WTC11 (cell line): ENCODE measurements at places on chromosomes 5 and 9.

DNA sequence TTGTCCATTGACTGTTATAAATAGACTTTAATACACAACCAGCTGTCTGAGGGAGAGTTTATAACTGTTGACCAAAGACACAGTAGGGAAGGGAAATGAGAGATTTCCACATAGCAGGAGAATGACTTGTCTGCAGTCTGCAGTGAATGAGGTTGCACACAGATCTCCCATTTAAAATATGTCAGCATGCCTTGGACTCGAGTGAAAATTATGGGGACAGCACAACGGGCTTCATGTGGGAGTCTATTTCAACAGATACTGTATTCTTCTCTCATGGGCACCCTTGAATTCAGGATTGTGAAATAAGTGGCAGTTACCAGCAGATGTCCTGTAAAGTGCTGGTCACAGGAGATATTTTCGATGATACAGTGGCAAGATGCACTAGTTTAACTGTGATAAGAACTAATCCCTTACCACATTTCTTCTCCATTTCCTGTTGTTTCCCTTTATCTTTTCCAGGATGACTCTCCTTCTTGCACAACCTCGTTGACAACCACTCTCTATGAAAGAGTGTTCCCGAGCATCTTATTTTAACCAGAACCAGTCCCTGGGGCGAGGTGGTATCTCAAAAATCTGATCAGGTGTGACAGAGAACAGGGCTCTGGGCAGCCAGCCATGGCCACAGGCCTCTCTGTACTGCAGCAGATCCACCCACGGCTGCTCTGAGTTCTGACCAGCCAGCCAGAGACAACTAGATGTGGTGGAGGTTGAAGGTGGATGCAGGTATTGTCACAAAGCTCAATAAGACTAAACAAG lies 51.5 kb upstream of the MAP3K1 start:
- no peak for DNase-seq

DNA sequence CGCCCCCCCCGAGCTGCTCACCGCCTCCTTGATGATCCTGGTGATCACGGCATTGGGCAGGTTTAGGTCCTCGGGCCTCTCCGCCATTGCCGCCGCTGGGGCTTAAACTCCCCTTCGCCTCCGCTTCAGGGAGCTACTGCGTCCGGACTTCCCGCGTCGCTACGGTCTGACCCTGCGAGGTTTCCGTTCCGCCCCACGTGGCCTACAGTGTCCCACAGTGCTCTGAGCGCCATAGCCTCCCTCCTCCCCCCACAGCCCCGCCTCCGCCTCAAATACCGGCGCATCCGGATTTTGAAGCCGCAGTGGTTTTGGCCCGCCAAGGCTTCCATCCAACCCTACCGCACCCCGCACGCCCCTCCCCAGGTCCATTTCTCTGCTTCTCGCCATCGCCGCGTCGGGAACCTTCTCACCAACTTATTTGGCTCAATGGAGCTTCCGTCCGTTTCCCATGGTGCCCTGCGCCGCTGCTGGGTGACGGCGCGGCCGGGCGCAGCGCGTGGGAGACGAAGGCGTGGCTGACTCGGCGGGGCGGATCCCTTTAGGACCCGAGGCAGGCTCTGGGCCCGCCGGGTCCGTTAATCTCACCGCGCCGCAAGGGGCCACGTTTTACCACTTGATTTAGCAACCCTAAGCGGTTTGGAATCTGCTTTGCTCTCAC lies at the start of the genes C9orf43 and POLE3:
Gene C9orf43, plus strand, starts transcription at position 541 of the 658 bp plus-strand sequence. CDS start 2,747 bp downstream, outside the sequence.
Gene POLE3, minus strand, starts transcription at position 469 of the 658 bp plus-strand sequence. Its CDS starts 382 bp downstream, at position 87.
- peak; percentile 90 for DNase-seq

DNA sequence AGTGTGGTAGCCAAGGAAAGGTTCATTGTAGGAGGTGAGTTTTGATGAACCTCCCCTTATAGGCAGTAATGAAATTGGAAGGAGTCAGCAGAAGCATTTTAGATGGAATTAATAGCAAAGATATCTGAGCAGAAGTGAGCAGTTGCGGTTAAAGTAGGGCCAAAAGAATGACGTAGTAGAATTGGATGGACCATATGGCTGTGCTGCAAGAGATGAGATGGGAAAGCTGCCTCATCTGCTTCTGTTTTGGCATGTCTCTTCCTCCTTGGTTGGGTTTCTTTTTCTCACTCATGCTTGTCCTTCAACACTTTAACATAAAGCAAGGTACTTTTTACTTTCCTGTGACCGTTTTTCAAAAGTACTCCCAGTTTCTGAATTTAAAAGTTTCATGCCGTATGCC lies 55.8 kb downstream of the AQP7 start:
- DNase-seq, result no peak

- no peak for DNase-seq
These were observed 86.3 kb downstream of the PRR16 start for GRCh38 chr5:120550358-120550757.

DNA sequence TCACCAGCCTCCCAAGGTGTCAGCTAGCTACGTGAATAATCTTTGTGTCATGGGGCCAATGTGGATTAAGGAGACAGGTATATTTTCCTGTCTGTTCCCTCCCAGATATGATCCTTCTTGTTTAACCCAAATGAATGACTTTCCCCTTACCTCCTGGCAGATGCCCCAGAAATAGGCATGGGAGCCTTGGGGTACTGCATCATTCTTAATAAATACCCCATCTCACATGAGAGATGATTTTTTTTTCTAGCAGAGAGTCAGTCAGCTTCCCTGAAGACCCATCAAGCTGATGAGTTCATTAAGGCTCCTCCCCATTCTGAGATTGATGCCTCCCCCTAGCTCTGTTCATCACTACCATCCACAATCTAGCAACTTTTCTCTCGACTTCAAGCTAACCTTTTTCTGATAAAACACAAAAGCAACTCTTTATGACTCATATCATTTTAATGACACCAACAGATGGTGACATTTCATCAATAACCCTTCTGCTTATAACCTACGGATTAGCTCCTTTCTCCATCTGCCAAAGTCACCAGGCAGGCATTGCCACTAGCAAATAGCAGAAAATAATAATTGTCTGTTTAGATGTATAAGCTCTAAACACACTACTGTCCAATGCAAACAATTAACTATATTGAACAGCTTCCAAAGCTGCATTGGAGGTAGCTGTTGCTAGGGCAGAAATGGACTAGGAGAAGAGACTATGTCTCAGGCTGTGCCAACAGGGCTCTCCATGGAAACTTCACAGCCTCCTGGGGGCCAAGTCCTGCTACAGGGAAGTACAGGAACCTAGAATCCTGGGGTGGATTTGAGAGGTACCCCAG lies 143.7 kb downstream of the ACER2 start:
- no peak for DNase-seq

GRCh38 chr5:65674749-65675148 lies 47.2 kb downstream of the SGTB start:
- DNase-seq, result no peak

DNA sequence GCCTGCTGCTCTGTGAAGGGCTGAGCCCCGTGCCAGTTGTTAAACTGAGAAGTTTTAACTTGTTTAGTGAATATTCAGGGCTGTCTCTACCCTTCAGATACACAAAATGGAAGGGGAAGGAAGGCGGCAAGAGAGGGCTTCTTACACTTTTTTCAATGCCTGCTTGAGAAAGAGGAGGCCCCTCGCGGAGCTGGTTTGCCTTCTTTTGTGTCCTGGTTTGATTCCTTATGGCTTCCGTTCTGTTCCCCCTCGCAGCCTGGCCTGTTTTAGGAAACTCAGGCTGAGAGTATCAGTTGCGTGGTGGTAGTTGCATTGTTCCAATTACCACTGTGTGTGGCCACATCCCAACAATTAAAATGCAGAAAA lies 1.0 kb downstream of the FAM53C start:
- no peak for DNase-seq

DNA sequence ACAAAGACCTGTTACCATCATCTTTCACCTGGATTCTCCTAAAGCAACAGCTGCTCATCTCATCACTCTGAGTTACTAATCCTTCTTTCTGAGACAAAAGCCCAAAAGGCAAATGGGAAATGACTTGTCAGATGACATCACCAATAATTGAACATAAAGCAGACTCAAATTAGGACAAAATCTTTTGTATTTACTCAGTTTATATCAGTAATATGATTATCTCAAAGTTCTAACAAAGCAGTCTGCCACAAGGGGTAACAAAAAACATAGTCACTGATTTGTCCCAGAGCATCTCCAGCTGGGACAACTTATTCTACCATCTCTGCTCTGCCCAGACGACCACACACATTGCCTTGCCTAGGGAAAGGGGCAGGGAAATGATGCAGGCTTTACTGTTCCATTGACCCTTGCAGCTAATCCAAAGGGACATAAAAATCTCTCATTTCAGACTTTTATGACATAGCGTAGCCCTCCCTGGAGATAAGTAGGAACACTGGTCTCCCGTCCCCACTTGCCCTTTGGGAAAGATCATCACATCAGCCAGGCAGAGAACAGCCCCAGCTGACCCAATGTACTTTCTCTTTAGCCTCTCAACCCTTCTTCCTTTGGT lies 249.5 kb upstream of the PTGER4 start:
- no peak for DNase-seq

- no peak for DNase-seq
These were observed 188.3 kb downstream of the GABBR2 start for GRCh38 chr9:98520221-98520960.

- DNase-seq, result peak; percentile 92
These were observed at the start of gene CAST for GRCh38 chr5:96661855-96662724. Gene CAST (plus strand): TSS chr5:96662376. CDS start chr5:96662423, 47 bp downstream.

GRCh38 chr5:80230269-80230992 lies 25.4 kb downstream of the SERINC5 start:
- no peak for DNase-seq

GRCh38 chr9:14838701-14839100 lies 71.5 kb downstream of the FREM1 start:
- no peak for DNase-seq

GRCh38 chr5:142151436-142152383 lies 43.1 kb downstream of the NDFIP1 start:
- DNase-seq, result peak; percentile 41

DNA sequence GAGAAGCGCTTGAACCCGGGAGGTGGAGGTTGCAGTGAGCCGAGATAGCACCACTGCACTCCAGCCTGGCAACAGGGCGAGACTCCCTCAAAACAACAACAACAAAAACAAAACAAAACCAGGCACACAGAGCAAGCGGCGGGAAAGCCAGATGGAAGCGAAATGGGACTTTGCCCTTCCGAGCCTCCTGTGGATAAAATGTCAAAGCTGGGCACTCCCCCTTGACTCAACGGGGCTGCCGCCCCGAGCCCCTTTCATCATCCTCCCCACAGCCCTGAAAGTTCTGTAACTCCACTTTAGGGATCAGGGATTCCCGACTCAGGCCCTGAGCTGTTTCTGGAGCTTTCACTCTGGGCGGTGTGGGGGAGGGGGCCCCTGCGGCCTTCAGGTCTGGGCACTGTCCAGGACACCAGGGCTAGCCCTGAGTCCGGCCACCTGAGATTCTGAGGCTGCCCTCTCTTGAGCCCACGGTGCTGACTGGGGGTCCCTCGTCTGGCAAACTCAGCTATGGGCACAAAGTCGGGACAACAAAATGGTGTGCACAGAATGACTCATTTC lies 30.6 kb upstream of the OBP2B start:
- no peak for DNase-seq

DNA sequence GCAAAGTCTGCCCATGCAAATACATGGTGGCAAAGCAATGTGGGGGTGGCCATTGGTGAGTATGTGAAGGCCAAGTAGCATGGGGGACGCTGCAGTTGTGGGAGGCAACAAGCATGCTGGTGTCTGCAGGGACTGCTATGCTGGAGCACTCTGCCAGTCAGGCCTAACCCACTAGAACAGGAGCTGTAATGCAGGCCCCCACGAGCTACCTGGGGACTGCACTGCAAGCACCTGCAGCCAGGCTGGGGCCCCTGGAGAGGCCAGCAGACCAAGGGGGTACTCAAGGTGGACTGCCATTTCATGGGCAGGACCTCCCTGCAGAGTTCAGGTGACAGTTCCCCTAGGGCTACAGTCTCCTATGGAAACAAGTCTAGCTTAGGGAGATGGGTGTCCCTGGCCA lies 183.8 kb upstream of the PDE4D start:
- DNase-seq, result no peak

- no peak for DNase-seq
These were observed 1342.1 kb upstream of the C9orf72 start for GRCh38 chr9:28915202-28915930.

GRCh38 chr5:168601972-168602371 lies 22.8 kb upstream of the PANK3 start:
- no peak for DNase-seq

GRCh38 chr5:140677947-140678346 lies 4.6 kb upstream of the DND1 start:
- DNase-seq, result no peak

GRCh38 chr9:124593651-124594058 lies 86.5 kb upstream of the NR5A1 start:
- DNase-seq, result peak; percentile 31

GRCh38 chr5:100446879-100447430 lies 88.2 kb upstream of the FAM174A start:
- no peak for DNase-seq

- no peak for DNase-seq
These were observed 123.9 kb downstream of the SEC61B start for GRCh38 chr9:99345942-99346341.

- no peak for DNase-seq
These were observed 28.2 kb upstream of the GPR151 start for GRCh38 chr5:146544232-146544631.

DNA sequence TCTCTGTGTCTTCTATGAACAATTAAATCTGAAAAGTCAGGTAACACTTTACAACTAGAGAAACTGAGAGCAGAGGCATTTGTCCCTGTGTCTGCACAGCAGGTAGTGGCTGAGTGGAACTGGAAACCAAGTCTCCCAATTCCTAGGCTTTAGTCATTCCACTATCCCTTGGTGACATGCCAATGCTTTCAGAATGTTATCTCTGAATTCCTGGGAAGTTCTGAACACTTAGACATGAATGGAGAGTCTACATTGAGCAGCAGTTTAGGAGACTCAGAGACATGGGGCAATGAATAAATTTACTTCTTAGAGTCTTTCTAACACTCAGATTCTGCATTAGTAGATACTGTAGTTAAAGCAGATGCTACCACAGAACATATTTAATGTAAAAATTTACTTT lies 94.8 kb upstream of the APC start:
- DNase-seq, result no peak

GRCh38 chr5:38613992-38614836 lies 57.8 kb upstream of the LIFR start:
- DNase-seq, result no peak

DNA sequence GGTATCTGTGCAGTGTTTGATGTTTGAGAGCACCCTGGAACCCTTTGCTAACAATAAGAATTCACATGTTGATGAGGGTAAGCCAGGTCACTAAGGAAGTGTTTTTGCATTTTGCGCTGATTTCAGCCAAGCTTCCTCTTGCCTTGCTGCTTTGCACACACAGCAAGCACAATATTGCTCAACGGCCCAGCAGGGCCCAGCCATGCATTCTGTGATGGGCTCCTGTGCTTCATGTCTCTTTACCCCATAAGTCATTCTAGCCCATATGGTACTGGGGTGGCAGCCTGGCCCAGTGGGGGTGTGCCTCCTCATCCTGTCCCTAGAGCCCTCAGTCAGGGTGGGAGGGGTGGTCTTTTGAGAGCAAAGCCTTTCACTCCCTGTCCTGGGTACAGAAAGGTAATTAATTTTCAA lies 481.3 kb downstream of the GADD45G start:
- DNase-seq, result no peak

GRCh38 chr5:180868960-180869359 lies 7.9 kb upstream of the ZFP62 start:
- DNase-seq, result peak; percentile 92
